ENCODE measurements at places on chromosomes 5 and 9. TPM values are rescaled to one million over a fixed set of nuclear protein-coding genes. Genes with fewer than 3 reads are reported as not detected.

Gene JADE2
- 14.3 TPM for total RNA-seq

Gene MCIDAS
- total RNA-seq: not detected

Gene RUFY1
- 63.3 TPM for total RNA-seq

Gene NOP16
- total RNA-seq: 6.8 TPM

Gene OTULINL
- total RNA-seq: 0.14 TPM

Gene CEL
- 0.46 TPM for total RNA-seq
